NCI-H524 treated with DMSO at 0.1 percent for 48 hours (cell line): ENCODE measurements at places on chromosomes 6 and 20.
A peak's percentile ranks its signal among the peaks of the same experiment; 100 is the strongest.

DNA sequence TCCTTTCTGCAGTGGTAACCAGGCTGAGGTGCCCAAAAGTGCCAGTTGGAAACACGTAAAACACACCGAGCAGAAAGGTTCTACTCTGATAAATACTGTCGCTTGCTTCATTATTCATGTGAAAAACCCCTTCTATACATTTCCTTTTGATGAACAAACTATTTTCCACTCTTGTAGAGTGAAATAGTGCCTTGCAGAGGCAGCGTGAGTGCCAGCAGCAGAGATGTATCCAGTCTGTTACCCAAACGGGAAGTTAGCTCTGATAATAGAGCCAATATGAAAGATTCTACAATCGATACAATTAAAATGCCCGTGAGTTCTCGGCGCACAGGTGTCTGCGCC, 1.5 kb downstream of the ZBTB46 start:
- DNase-seq: no peak

- no peak for DNase-seq
Measured at GRCh38 chr6:166870602-166871208, 85.6 kb downstream of the RNASET2 start.

- no peak for DNase-seq
Measured at GRCh38 chr20:33859751-33860150, 48.6 kb downstream of the CHMP4B start.

- no peak for DNase-seq
Measured at GRCh38 chr6:107716688-107717089, 107.4 kb downstream of the SCML4 start.

DNA sequence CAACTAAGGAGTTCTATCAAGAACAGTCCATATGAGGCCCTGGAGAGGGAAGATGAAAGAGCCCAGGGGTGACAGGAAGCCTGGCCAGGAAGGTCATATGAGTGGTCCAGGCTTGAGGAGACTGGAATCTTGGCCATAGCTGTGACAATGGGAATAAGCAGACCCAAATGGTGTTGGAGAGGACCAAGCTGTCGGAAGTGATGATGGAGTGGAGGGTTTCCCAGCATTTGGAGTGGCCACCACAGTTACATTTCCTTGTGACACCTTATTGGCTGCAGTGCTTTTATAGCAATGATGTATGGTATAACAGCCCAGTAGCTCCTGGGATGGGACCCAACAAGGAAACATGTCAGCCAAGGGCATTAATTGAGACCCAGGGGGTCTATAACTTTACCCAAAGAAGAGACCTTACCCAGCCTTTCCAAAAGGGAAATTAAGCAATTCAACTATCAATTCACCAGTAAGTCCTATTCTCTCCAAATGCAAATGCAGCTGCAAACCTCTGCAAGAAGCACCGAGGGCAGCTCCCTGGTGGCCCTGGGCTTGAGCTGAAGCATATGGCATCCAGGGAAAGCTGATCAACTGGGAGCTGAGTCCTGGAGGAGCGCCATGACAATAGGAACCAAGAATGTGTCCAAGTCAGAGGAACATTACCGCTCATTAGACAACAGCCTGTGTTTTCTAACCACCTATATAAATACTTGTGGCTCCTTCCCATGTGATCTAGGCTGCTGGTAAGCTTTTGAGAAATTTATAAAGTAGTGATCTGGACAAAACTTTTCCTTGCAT, 219.4 kb downstream of the SOD2 start:
- no peak for DNase-seq

DNA sequence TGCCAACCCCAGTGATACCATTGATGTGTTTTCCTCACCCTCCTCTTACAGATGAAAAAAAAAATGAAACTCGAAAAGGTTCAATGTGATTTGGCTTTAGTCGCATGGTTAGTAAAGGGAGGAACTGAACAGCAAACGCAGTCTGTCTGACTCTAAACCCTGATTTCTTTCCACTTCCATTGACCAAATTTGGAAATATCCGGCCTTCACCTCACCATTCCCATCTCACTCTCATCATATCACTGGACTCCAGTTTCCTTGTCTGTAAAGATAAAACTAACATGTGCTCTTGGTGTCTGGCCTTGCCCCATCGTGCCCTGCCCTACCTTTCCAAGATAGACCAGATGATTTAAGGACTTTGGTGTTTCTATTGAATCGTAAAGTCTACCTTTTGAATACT, 48.7 kb upstream of the ADGRF1 start:
- DNase-seq: no peak

- DNase-seq: no peak
Measured at GRCh38 chr6:80544976-80545722, 438.7 kb downstream of the BCKDHB start.

- no peak for DNase-seq
Measured at GRCh38 chr6:36292170-36292569, 22.3 kb downstream of the PNPLA1 start.

- no peak for DNase-seq
Measured at GRCh38 chr6:99349171-99350141, at the start of gene FAXC. Gene FAXC, minus strand, starts transcription at chr6:99349674. Its CDS starts 302 bp downstream, at chr6:99349372.

DNA sequence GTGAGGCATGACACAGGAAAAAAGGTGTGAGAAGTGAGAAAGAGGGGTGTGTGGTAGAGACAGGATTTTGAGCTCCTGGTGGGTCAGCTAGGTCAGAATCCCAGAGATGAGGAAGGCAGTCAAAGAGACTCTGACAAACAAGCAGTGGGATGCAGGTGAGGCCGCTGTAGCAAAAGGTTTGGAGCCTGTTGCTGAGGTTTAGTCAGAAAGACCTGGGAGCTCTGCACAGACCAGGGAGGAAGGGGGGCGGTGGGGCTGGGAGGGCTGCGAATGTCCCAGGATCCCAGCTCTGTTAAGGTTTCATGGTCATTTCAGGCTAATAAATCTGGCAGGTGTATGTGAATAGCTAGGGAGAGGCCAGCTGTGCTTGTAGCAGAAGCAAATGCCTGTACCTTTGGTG, 373.9 kb upstream of the SYNCRIP start:
- no peak for DNase-seq

- peak; percentile 36 for DNase-seq
Measured at GRCh38 chr6:124512431-124512830, 449.8 kb upstream of the RNF217 start.

DNA sequence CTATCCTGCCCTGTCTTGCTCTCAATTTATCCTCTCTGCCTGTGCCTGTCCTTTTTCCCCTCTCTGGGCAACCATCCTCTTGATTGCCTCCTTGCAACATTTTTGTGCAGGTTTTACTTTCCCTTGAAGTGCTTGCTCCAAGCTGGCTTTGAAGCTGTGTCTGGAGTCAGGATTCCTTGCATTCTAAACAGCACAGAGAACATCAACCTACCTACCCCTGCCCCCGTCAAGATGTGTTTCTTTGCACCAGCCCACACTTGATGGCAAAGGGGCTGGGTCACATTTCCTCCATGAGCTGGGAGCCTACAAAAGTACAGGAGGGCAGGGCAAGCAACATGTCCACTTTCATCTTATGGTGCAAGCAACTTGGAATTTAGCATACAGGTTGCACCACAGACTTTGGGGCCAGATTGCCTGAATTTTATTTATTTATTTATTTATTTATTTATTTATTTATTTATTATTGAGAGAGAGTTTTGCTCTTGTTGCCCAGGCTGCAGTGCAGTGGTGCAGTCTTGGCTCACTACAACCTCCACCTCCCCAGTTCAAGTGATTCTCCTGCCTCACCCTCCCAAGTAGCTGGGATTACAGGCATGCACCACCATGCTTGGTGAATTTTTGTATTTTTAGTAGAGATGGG, 206.3 kb downstream of the COL19A1 start:
- no peak for DNase-seq

GRCh38 chr20:64048402-64049044, 916 bp downstream of the SOX18 start:
- no peak for DNase-seq

DNA sequence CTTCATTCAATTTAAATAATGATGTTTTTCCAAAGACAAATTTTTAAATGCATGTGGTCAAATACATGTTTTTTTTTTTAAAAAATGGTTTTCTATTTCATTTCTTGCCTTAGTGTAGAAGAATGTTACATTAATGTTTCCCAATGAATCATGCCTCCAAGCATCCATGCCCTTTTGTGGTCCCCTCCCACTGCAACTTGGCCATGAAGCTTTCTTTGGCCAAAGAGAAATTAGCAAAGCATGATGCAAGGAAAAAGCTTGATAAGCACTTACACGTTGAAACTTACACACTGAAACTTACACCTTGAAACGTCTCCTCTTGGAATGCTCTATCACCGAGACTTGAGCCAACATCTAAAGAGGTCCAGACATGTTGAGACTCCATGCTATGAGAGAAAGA, 93.0 kb upstream of the ELOVL5 start:
- DNase-seq: no peak

DNA sequence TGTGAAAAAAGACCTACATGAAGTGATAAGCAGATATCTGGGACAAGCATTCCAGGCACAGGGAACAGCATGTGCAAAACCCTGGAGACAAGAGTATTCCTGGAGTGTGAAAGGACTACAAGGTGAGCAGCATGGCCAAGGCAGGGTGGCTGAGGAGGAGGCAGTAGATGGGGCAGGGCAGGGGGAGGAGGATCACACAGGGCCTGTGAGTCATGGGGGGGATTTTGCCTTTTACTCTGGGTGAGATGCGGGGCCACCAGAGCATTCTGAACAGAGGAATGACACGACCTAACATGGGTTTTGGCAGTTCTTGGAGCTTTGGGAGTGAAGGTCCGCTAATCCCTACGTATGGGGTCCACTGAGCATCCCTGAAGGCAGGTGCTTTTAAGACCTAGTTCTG, 69.8 kb upstream of the CCN6 start:
- DNase-seq: no peak

- DNase-seq: no peak
Measured at GRCh38 chr6:125050663-125051318, 88.6 kb downstream of the RNF217 start.

DNA sequence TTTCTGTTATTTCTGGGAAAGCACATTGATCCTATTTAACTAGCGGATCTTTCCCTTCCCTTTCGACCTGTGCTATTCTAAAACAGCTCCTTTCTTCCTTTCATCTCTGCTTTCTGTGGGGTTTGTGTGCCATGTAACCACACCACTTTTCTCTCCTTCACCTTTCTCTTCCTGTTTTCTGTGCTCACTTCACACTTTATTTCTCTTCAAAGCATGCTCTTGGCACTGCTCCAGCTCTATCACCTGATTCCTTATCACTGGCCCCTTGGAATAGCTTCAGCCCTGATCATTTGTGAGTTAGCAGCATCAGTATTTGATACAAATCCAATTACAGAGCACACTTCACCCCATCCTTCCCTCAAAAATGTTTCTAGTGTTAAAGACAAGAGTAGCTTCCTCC, 8.1 kb upstream of the METTL24 start:
- DNase-seq: no peak

DNA sequence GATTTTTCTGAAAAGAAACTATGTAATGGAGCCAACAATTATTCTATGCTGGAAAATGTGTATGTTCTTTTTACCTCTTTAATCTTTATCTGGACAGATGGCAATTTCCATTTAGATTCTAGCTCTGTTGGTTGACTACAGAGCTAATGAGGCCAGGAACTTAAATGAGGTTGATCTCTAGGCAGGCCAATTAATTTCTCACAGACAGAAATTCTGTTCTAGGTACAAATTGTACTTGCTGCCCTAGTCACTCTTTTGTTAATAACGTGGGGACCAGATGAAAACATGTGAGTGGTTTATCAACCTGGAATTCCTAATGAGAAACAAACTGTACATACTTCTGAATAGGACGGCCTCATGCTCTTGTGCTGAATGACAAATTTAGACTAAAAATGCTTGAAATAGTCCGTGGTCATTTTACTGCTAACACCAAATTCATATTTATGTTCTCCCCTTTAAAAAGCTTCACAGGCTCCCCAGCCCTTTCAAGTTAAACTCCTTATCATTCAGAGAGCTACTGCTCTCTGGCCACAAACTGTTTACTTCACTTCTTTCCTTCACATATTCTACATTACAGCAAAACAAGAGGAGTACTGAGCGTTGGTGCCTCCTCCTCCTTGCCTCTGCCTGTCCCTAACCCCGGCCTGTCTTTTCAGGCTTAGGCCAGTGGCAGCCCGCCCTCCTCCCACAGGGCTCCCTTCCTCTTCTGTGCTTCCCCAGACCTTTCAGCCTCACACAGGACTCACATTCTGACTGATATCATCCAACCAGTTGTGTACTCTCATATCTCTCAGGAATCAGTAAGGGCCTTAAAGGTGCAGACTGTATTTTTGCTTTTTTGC, 41.4 kb downstream of the DTNBP1 start:
- DNase-seq: peak; percentile 59
